ENCODE measurements at places on chromosomes 16 and 17.

DNA sequence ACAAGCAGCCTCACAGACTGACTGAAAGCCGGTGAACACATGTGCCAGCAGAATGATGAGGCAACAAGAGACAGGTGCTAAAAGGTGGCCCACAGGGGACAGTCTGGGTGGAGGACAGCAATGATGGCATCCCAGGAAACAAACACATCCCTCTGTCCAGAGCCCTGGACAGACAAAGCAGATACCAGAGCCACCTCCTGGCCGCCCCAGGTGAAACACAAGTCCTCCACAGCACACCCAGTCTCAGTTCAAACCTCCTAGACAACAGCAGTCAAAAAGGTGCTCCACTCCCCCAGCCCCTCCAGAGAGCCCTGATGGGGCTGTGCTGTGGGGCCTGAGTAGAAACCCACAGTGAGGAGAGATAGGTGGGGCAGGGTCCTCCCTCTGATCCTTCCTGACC is 20.3 kb upstream of the CDH5 start:
- DNase-seq, result no peak

GRCh38 chr16:27822529-27822928 is 241.0 kb downstream of the GSG1L start:
- DNase-seq, result no peak

GRCh38 chr16:58084635-58085034 is 44.5 kb downstream of the CFAP20 start:
- no peak for DNase-seq

DNA sequence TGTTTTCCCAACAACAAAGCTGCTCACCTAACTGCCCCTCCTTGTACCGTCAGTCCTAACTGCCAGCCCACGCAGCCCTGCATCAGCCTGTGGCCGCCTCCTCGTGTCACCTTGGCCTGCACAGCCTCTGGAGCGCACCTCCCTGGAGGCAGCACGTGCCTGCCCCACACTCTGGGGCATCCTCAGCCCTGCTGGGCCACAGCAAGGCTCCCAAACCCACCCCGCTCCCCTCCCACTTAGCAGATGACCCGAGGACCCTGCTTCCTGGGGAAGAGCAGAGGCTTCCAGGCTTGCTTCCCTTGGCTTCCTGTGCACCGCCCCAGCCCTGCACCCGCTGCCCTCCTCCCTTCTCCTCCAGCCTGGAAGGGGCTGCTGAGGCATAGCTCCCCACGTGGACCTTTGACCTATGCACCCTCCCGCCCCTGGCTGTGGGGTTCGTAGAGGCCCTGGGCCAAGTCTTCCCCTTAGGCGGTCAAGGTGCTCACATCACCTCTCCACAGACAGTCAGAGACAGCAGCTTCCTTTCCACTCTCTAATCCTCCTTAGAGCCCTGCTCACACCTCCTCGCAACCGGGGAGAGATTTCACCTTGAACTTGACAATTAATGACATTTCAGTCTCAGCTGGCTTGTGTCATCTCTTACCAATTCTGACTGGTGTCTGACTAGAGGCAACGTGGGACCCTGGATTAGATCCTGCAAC is 115.0 kb downstream of the MGAT5B start:
- DNase-seq, result no peak

DNA sequence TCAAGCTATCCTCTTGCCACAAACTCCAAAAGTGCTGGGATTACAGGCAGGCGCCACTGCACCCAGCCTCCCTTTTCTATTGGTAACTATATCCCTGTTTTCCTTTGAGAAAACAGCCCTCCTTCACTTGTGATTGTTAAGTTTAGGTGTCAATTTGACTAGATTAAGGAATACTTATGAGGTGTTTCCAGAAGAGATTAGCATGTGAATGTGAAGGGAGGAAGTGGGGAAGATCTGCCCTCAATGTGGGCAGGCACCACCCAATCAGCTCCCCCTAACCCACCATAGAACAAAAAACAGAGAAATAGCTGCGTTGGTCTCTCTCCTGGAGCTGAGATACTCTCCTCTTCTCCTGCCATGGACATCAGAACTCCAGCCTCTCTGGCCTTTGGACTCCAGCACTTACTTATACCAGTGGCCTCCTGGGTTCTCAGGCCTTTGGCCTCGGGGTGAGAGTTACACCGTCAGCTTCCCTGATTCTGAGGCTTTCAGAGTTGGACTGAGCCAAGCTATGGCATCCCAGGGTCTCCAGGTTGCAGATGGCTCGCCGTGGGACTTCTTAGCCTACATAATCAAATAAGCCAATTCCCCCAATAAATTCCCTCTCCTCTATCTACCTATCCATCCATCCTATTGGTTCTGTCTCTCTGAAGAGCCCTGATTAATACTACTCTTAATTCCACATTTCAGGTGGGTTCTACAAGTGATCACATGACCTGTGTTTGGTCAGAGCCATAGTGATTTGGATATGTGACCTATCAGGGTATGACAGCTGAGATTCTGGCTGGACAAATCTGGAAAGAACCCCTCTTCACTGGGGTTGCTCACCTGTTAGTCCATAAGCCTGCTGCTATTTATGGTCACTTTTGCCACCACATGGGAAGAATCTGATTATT is 12.0 kb upstream of the STAT3 start:
- DNase-seq, result no peak

DNA sequence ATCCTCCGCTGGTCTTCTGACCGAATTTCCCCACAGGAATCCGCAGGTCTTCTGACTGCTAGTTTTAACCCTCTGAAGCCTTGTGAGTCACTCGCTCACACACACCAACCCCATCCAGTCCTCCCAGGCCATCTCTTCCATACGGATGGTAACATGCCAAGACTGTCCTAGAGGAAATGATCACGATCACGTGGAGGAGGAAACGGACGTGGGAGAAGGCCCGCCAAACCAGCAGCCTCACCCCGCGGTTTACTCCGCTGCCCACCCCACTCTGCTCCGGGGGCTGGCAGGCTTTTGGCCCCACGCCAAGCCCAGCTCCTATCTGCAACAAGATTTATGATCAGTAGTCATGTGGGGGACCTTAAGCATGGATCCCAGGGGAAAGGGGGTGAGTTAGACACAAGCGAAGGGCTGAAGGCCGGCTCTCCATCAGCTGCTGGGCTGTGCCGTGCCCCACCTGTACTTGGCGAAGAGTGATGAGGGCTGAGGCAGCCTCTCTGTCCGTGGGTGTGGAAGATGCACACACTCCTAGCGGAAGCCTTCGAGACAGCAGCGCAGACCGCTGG is 1.5 kb upstream of the FAAP100 start:
- no peak for DNase-seq

GRCh38 chr17:34858591-34859565 is 102.4 kb downstream of the CCT6B start:
- DNase-seq, result peak; percentile 63

DNA sequence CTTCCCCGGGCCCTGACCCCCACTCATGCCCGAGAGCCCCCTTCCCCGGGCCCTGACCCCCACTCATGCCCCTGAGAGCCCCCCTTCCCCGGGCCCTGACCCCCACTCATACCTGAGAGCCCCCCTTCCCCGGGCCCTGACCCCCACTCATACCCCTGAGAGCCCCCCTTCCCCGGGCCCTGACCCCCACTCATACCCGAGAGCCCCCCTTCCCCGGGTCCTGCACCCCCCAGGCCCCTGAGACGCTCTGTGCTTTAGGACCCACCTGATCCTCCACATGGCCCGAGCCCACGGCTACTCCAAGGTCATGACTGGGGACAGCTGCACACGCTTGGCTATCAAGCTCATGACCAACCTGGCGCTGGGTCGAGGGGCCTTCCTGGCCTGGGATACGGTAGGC is 6.8 kb downstream of the CTU2 start:
- DNase-seq, result no peak

DNA sequence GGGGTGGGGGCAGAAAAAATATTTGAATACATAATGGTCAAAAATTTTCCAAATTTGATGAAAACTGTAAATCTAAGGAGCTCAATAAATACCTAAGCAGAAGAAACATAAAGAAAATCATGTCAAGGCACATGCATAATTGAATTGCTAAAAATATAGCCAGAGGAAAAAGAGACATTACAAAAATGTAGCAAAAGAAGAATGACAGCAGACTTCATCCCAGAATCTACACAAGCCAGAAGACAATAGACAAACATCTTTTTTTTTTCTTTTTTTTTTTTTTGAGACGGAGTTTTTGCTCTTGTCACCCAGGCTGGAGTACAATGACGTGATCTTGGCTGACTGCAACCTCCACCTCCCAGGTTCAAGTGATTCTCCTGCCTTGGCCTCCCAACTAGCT is 62.0 kb upstream of the ATP2A3 start:
- DNase-seq, result no peak

DNA sequence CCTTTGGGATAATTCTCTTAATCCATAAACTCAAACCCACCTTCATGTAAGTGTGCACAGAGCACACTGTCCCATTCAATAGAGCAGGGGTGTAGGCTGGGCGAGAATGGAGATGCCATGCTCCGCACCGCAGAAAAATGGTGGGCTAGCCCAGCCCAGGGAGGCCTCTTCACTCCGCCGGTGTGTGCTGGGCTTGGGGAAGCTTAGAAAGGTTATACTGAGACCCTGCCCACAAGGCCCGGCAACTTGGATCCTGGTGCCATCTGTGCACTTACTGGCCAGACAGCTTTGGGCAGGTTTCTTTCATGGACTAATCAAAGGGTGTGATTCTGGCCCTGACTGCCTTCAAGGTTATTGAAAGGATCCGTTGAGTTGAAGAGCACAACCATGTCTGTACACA is 3.7 kb upstream of the STAT5A start:
- no peak for DNase-seq

- DNase-seq, result no peak
Observed at GRCh38 chr17:28528327-28529012, 22.3 kb downstream of the FOXN1 start.

GRCh38 chr17:45789874-45790273 is 5.8 kb downstream of the CRHR1 start:
- no peak for DNase-seq

GRCh38 chr17:12055889-12056288 is 35.2 kb downstream of the MAP2K4 start:
- DNase-seq, result no peak

DNA sequence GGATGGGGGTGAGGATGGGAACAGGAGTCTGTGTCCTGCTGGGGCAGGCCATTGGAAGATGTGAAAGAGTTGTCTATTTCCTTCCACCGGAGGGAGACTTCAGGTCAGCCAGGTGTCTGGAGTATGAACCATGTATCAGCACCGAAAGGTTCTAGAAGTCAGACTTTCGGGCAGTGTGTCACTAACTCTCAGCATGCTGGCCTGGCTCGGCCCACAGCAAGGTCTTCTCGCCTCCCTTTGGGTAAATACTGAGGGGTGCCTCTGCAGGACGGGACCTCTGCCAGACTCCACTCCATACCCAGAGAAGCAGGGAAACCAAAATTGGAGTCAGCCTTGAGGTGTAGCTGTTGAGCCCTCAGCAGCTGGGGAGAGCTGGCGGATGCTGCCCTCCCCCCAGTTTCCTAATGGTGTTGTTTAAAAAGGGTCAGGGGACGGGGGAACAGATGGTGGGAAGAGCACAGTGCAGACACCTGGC is 507 bp downstream of the CIITA start:
- DNase-seq, result peak; percentile 18

GRCh38 chr16:72743011-72743761 is 304.7 kb downstream of the ZFHX3 start:
- DNase-seq, result no peak

DNA sequence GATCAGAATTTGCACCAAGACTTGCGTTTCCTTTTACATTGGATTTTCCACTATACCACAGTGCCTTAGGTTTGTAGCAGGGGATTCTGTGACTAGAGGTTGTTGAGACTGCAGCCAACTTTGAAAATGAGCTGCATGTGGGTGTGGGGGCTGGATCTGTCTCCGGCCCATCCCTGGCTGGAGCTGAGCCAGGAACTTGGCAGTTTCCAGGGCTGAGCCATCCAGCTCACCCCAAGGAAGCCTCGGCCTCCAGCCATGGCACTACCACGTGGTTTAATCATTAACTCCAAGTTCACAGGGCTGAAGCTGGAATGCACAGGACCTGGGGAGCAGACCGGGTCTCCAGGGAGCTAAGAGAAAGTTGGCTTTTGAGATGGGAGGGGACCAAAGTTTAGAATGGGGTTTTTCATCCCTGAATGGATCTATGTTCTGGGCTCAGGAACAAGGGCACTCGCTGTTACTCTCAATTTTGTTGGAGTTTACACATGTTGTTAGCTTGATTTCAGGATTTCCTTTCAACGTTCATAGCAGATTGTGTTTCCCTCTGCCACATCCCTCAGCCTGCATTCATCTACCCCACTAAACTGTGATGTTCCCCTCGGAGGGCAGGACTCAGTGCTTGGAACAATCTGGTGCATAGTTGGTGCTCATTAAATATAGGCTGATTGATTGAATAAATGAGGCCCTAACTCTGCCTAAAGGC is 42.3 kb upstream of the HNF1B start:
- no peak for DNase-seq

- DNase-seq, result no peak
Observed at GRCh38 chr16:56506941-56507340, 12.9 kb downstream of the BBS2 start.

DNA sequence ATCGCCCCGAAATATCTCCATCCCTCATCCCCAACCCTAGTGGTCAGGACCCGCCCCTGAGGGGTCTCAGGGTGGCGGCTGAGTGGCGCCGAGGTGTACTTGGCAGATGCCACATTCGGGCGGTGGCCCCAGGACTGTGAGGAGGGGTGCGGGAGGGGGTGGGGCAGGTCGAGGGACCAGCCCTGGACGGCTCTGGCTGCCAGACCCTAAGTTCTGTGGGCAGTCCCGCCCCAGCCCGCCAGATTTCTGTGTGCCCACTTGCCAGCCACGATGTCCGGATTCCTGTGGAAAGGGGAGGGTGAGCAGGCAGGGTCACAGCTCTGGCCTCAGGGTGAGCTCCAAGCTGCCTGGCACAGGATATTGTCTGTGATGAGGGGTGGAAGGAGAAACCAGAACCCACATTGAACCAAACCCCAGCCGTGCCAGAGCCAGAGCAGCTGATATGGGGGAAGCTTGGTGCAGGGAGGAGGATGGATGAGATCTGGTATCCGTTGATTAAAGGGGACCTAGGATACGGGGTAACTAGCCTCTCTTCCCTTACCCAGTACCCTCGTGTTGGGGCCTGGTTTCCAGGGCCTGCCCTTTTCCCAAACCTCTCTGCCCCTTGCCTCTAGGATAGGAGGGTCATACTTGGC is 1.1 kb upstream of the CHAD start:
- no peak for DNase-seq

GRCh38 chr16:48999044-48999443 is 282.6 kb downstream of the CBLN1 start:
- no peak for DNase-seq

Measured in NCI-H1694 (cell line).